WTC11 (cell line): ENCODE measurements at places on chromosomes 2 and 18. TPM values are rescaled to one million over a fixed set of nuclear protein-coding genes. Genes with fewer than 3 reads are reported as not detected.

Gene SIGLEC15
- total RNA-seq: 0.30 to 0.48 TPM in 2 of 3 replicates, not detected in the other

Gene STK17B
- total RNA-seq: 11.2 to 11.8 TPM (median 11.7 TPM) in 3 replicates

Gene LIPG
- total RNA-seq: 5.5 to 6.8 TPM (median 6.1 TPM) in 3 replicates

Gene FARP2
- 28.2 to 37.8 TPM (median 33.6 TPM) in 3 replicates for total RNA-seq

Gene CABYR
- 12.9 to 19.3 TPM (median 16.1 TPM) in 3 replicates for total RNA-seq

Gene ASXL3
- total RNA-seq: 0.35 to 0.76 TPM (median 0.66 TPM) in 3 replicates

Gene EVA1A
- total RNA-seq: 3.2 to 4.1 TPM (median 3.3 TPM) in 3 replicates

DNA sequence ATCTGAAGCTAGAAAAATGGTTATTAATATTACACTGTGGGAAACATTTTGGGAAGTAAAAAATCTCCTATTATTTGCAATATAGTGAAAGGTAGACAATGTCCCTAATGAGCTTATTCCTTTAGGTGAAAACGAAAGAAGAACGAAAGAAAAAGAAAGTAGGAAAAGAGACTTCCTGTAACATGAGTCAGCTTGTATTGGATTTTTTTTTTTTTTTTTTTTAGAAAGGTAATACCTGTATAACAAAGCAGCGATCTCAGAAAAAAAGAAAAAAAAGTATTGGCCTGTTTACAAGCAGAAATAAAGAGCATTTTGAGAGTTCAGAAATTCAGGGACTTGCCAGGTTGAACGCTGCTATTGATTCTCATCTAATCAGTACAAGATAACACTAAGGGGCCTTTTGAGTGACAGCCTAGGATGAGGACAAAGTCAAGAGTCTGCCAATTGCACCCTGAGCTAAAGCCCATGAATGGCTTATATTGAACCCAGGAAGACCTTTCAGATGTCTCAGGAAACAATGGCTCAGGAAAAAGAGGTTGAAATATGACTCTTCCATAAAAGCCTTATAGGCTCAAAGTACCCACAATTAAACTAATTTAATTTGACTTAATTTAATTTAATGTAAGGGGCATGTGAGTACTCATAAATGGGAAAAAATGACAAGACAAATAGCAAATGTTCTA lies 615.6 kb upstream of the CDH2 start:
- no peak overlapping the region for H3K4me3 ChIP-seq
- no peaks in the 10 kb centered on the region for H3K36me3 ChIP-seq
- H3K4me1 ChIP-seq: peaks cover 14% of the 10 kb centered on the region
- DNase-seq: no peak

DNA sequence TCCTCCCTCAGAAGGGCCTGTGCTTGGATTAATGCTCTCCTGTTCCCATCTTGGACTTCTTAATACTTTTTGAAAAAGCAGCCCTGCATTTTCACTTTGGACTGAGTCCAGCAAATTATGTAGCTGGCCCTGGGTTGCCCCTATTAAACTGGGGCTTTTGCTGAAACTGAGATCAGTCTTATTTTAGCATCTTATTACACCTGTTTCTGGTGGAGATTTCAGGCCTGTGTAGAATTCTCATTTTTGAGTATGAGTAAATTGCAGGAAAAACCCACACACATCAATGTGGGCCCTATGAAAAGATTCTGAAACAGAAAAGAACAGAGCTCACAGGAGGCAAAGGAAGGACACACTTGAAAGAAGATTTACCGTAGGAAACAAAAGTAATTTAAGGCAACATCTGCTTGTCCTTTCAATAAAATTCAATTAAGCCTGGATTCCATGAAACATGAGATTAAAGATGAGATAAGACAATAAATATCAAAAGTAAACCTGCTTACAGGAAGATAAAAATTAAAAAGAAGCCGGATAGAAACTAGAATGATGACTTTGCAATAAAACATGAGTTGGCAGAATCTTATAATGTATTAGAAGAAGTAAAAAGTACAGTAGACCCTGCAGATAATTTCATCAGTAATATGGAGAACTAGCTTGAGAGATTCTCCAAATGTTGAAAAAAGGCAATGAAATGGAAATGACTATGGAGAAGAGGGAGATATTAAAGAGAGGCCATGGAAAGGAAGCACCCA lies 90.7 kb upstream of the GCFC2 start:
- no peak overlapping the region for H3K27ac ChIP-seq
- H3K4me3 ChIP-seq: no peak overlapping the region
- H3K27me3 ChIP-seq: peaks cover 8% of the 10 kb centered on the region
- peaks cover 10% of the 10 kb centered on the region for H3K4me1 ChIP-seq
- no peak for DNase-seq

DNA sequence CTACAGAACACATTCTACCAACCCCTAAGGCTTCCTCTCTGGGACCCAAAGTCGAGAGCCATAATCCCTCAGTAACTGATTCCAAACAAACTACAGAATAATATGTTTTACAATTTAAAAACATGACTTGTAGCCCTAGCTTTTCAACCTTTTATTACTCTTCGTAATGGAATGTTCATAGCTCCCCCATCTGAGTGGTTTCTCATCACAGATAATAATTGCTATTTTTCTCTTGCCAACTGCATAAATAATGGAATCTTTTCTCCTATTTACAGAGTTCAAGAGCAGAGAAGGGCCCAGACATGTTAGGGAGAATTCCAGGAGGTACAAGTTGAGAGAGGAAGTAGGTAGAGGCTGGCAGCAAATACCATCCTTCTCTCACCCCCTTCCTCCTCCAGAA lies 59.9 kb upstream of the CERS6 start:
- no peaks in the 10 kb centered on the region for H3K27me3 ChIP-seq
- no peak overlapping the region for H3K27ac ChIP-seq
- DNase-seq: no peak
- H3K4me3 ChIP-seq: no peak overlapping the region

GRCh38 chr18:58611395-58612131 lies 17.3 kb downstream of the ALPK2 start:
- no peak overlapping the region for H3K27ac ChIP-seq
- H3K4me3 ChIP-seq: no peak overlapping the region; the same call in 1 of the 2 replicates
- DNase-seq: peak; percentile 65
- no peaks in the 10 kb centered on the region; the same call in none of the 2 replicates for H3K27me3 ChIP-seq
- H3K36me3 ChIP-seq: no peaks in the 10 kb centered on the region
- H3K4me1 ChIP-seq: peaks cover 50% of the 10 kb centered on the region

- H3K4me3 ChIP-seq: peak overlapping the region; percentile 68
- peaks cover 10% of the 10 kb centered on the region for H3K27me3 ChIP-seq
- peaks cover 10% of the 10 kb centered on the region for H3K36me3 ChIP-seq
- H3K27ac ChIP-seq: no peak overlapping the region
Measured at GRCh38 chr2:127408807-127409099, 9.5 kb upstream of the PROC start.

DNA sequence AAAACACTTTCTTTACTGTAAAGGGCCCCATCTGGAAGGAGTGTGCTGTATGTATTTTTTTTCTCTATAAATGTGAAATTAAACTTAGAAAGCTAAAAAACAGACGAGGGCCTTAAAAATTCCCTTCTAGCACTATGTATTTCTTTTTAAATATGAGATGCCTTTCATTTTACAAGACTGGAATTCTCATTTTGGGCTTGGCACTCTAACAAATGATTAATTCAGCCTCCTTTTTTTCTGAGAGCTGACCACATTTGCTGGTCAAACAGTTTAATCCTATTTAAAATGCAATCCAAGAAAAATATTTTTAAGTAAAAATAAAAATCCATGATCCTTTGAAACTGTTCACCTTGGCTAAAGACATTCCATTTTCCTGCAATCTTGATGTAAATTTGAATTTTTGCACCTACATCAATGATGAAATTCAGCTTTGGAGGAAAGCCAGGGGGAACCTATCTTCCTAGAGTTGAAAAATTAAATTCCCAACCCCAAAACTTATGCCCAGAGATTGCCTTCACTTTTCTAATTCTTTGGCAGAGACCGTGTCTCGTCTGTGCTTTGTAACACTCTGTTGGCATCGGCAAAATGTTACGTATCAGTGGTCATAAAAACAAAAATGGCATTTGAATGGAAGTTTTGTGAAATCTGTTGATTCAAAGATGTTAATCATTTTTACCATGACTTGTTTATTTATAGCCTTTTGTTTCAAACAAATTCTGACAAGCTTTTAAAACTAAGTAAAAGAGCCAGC lies 284.5 kb downstream of the ZNF521 start:
- H3K4me1 ChIP-seq: 0 out of 2 replicates have a peak, but pooled peaks cover 2% of the 10 kb centered on the region
- DNase-seq: no peak
- no peak overlapping the region for H3K4me3 ChIP-seq

- no peaks in the 10 kb centered on the region for H3K36me3 ChIP-seq
- peaks cover 7% of the 10 kb centered on the region for H3K4me1 ChIP-seq
- H3K4me3 ChIP-seq: no peak overlapping the region
Measured at GRCh38 chr2:233021771-233022170, 8.7 kb upstream of the NGEF start.

DNA sequence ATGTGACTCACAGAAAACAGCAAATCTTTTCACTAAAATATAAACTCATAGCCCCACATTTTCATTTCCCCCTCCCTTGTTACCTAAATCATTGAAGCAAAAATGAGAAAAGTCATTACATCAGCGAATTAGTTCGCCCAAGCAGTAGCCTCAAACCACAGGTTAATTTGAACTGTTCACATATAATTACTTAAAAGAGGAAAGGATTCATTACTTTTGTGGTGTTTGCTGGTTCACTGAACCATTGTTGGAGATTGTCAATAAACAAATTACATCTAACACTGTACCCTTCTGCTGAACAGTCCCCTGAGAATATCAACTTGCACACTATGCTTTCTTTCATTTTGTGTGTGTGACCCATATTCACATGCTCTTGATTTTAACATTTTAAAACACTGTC lies 238.7 kb downstream of the ERBB4 start:
- H3K27me3 ChIP-seq: no peaks in the 10 kb centered on the region
- no peak overlapping the region for H3K27ac ChIP-seq

DNA sequence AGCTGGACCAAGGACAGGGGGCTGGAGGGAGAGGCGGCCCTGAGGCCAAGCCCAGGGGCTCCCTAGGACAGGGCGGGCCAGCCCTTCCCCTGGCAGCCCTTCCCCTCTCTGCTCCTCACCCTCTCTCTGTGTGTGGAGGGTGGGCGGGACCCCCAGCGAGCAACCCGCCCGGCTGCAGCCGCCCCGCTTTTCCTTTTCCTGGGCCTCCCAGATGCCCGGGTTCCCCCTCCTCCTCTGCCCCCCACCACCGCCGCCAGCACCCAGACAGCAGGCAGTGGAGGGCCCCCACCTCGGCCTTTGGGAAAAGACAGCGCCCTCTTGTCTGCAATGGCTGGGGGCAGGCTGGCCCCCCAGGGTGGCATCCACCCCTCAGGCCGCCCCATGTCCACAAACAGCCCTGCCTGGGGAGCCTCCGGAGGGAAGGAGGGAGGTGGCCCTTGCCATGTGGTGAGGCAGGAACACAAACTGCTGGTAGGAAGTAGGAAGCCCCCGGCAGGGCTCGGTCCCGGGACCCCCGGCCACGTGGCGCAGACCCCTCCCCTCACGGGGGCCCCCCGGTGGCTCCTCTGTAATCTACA lies 135.1 kb upstream of the CTDP1 start:
- H3K36me3 ChIP-seq: 0 out of 2 replicates have a peak, but pooled peaks cover 3% of the 10 kb centered on the region
- H3K4me3 ChIP-seq: no peak overlapping the region
- no peak for DNase-seq
- no peaks in the 10 kb centered on the region for H3K4me1 ChIP-seq

DNA sequence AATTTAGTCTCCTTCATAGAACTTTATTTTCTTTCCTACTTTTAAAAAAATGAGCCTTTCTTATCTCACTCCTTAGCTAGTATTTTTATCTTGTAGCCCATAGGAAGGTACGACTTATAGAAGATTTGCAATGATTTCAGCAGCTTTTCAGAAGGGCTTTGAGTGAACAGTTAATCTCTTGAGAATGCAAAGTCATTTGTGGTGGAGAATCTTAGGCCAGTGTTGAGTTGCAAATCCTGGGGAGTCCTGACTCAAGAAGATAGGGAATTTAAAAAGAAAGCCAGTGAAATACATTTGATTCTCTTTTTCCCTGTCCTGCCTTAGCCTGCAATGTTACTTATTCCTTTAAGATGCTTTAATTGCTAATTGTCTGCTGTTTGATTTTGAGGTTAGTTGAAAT lies 33.6 kb downstream of the LYPD6 start:
- H3K4me3 ChIP-seq: no peak overlapping the region
- no peaks in the 10 kb centered on the region for H3K27me3 ChIP-seq
- H3K36me3 ChIP-seq: peaks cover 20% of the 10 kb centered on the region

GRCh38 chr2:18441583-18441982 lies 118.9 kb downstream of the RDH14 start:
- H3K27ac ChIP-seq: no peak overlapping the region
- no peaks in the 10 kb centered on the region for H3K27me3 ChIP-seq
- H3K4me1 ChIP-seq: no peaks in the 10 kb centered on the region
- no peak for DNase-seq
- H3K4me3 ChIP-seq: no peak overlapping the region

DNA sequence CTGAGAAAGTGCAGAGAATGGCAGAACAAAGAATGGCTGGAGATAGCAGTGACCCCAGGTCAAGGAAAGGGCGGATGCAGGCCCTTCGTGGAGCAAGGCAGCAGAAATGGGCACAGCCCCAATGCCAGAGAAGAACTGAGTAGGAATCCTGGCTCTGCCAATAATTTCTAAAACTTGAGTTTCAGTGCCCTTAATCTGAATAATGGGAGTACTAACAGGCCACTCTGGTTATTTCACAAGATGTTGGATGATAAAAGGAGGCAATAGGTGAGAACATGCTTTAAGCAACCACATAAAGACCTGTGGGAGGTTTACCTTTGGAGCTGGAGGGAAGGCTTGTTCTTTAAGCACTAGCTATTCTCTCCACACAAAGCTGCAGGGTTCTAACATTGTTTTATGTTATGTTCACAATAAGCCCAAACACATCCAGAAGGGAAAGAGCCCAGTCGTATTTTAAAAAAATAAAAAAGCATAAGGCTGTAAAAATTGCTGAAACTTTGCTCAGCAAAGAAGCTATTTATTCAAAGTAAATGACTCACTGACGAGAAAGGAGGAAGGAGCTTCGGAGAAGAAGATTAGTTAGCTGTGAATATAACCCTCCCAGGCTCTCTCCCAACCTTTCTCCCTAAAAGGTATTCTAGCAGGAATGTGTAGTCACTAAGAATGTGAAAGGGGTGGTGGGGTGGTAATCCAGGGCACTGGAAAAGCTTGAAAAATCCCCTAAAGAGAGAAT lies 470.2 kb downstream of the TXNL1 start:
- no peak for DNase-seq
- H3K4me1 ChIP-seq: peaks cover 26% of the 10 kb centered on the region
- peak overlapping the region; percentile 39; the same call in 1 of the 2 replicates for H3K27ac ChIP-seq
- H3K4me3 ChIP-seq: no peak overlapping the region
- no peaks in the 10 kb centered on the region for H3K36me3 ChIP-seq
- no peaks in the 10 kb centered on the region for H3K27me3 ChIP-seq

- no peaks in the 10 kb centered on the region for H3K36me3 ChIP-seq
- no peaks in the 10 kb centered on the region for H3K27me3 ChIP-seq
- H3K4me1 ChIP-seq: peaks cover 38% of the 10 kb centered on the region
- DNase-seq: no peak
- no peak overlapping the region for H3K4me3 ChIP-seq
Measured at GRCh38 chr2:45470531-45470930, 140.5 kb downstream of the SRBD1 start.
